ENCODE measurements at places on chromosomes 3 and 15.

DNA sequence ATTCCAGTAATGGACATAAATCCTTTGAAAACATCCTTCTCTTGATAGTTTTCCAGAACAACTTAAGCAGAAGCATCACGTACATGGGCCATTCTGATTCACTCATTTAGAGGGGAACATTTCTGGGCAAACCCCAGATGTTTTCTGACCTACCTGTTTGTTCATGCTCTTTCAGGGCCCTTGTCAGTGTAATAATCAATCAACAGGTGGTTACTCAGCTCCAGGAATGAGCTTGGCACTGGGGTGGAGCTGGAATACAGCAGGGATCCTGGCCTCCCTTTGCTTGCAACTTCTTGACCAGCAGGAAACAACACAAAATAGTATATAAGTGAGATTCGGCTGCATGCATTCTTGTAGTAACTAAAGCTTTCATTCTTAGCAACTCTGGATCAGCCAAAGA, 9.2 kb upstream of the UBE2E1 start:
- DNase-seq, result no peak

DNA sequence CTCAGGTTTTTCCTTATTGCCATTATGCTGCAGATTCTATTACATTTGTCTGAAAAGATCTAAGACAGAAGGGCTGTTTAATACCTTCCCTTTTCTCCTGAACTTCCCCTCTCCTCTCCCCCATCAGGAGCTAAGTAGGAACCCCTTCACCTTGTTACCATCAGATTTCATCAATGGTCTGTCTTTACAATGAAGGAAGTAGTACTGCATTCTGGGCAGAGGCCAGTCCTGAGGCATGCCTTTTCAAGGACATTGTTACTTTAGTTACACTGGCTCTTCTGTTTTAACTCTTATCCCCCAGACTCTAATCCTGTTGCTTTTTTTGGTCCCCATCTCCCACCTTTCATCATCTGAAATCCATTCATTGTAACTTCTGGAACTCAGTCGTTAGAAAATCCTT, 8.1 kb downstream of the CTNNB1 start:
- no peak for DNase-seq

GRCh38 chr15:99433026-99433756, 132.6 kb upstream of the MEF2A start:
- peak; percentile 25 for DNase-seq

DNA sequence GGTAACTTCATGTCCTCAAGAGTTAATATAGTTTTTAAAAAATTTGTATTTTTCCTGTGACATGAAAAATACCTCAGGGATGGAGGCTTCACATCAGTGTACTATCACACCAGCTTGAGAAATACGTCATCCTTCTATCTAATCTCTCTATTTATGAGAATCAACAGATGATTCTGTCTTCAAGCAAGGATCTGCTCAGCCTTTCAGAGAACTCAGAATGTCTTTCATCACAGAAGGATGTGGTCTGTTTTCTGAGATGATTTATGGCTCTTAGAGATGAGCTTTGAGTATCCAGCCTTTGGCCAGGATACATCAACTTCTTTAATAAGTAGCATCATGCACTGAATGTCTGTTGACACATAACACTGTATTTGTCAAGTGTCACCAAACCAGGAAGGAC, 193.9 kb downstream of the DTWD1 start:
- no peak for DNase-seq

DNA sequence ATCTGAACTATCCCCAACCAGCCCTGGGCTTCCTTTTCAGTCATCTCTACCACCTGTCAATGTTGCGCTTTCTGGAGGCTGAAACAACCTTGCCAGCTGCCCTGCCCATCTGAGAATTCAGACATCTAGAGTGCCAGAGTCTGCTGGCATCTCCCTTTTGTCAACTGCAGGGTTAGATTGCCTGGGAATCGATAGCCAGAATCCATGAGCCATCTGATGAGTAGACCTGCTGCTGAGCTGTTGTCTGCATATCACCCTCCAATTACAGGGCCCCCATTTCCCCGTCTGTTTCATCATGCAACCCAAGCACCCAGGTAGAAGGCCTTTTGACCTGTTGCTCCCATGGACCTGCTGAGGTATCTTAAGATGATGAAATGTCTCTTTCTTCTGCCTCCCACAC, 280.1 kb downstream of the EPHB1 start:
- DNase-seq, result no peak

DNA sequence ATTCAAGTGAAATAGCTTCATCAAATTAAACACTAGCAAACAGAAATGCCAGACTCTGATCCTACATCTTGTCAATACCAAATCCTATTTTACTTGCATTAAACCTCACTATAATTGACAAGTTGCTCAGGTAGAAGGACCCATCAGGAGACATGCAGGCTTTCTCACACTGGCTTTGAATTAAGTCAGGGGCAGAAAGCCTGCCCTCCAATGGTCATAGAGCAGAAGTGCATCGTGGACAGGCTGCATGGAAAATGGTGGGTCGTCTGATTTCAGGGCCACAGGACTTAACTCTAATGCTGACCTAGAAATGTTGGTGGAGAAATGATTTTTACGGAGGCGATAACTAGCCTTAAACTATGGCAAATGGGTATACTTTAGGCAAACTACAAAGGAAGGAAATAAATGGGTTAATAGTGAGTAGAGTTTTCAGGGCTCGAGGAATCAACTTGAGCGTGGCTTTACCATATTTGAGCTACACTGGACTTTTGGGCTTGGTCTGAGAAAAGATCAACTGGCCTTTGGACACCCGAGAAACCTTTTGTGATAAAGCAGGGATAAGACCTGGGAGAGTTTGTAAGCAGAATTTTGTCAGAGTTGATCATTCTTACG, 283.9 kb downstream of the GRM7 start:
- DNase-seq, result no peak

DNA sequence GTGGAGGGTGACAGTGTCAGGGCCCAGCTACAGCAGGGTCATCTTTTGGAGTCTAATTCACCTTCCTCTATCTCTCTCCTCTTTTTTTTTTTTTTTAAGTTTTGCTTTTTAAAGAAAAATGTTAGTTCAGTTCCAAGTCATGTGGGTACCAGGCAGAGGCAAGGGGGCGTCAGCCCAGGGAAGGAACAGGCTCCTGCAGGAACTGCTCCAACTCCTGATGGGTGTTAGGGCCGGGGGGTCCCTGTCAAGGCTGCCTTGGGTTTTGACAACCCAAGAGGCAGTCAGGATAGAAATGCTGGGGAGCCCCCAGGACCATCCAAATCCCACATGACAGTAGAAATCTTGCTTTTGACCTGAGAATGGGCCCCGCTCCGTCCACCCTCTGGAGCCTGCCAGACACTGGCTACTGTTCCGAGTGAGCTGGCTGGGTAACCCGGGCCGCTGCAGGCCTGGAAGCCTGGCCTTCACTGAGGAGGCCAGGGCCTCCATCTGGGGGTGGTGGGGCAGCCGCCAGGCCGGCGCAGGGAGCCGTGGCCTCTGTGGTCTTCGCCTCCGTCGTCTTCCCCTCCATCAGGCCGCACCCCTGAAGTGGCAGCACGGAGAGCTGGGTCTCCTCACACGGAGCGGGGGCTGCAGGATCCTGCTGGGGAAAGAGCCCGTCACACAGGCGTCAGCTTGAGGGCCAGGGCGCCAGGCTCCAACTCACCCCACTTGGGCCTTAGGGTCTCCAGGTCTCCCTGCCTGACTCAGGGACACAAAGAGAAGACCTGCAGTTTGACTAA, 24.2 kb downstream of the RNU5B-1 start:
- DNase-seq, result no peak

- peak; percentile 74 for DNase-seq
Measured at GRCh38 chr3:187954873-187955586, 198.9 kb upstream of the LPP start.

- peak; percentile 57 for DNase-seq
Measured at GRCh38 chr15:88900309-88900981, 5.1 kb upstream of the HAPLN3 start.

- peak; percentile 70 for DNase-seq
Measured at GRCh38 chr15:29822684-29823459, 604 bp upstream of the TJP1 start.

DNA sequence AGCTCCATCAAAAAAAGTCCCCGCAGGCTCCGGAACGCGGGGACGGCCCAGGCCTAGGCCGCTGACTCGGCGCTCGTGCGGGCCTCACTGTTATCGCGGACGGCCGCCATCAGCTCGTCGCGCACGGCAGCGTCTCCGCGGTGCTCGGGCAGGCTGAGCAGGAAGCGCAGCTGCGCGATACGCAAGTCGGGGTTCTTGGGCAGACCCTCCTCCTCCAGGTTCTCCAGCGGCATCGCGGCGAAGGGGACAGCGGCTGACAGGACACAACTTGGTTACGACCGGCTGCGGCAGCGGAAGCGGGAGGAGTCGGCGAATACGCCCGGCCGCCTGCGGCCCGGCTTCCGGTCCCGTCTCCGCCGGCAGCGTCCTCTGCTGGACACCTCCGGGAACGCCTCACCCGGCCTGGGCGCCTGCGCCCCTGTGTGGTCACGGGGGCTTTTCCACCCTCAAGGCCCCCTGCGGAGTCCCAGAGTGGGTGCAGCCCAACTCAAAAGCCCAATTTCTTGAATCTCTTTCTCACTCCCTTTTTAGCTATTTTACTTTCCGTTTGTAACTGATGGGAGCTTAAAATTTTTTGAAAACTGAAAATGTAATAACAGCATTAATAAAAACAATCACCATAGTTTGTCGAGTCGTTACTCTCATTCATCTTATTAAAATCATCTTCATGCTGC, at the start of gene PSMD6:
PSMD6 (minus strand) TSS at position 308 of the 674 bp plus-strand sequence; CDS start at position 233, 75 bp downstream.
- peak; percentile 92 for DNase-seq

DNA sequence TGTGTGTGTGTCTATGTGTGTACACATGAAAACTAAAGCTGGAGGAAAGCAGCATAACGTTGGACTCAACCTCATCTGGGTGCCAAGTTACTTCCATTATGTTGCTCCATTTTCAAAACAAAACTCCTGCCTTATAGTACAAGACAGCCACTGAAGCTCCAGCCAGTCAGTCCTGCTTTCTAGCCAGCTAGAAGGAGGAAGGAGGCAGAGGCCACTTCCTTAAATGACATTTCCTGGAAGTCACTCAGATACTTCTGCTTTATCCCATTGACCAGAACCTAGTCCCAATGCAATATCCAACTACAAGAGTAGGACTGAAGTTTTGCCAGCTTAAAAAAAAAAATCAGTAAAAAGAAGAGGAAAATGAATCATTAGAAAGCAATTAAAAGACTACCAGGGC, 31.7 kb downstream of the CADPS start:
- no peak for DNase-seq

DNA sequence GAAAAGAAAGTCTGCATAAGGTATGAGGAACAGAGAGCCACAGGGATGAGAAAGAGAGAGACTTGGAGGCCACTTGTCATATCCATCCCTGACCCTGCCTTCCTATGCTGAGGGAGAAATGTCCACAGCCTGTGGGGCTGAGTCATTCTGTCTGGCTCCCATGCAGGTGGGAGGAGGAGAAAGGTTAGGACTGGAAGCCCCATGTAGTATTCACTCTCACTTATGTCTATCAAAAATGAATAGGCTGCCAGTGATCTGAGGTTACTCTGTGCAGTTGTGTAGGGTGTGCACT, 71.3 kb downstream of the RAB11A start:
- DNase-seq, result no peak
